ENCODE measurements at places on chromosomes 2 and 18. TPM values are rescaled to one million over a fixed set of nuclear protein-coding genes. Genes with fewer than 3 reads are reported as not detected.

DNA sequence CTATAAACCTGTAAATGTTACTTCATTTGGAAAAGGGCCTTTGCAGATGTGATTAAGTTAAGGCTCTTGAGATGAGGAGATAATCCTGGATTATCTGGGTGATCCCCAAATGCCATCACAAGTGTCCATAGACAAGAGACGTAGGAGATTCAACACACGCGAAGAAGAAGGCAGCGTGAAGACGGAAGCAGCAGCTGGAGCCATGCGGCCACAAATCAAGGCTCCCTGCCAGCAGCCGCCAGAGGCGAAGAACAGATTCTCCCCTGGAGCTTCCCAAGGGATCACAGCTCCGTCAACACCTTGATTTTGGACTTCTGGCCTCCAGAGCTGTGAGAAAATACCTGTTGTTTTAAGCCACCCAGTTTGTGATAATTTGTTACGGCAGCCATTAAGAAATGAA is 11.0 kb upstream of the VAPA start:
- H3K27ac ChIP-seq, result no peak overlapping the region
- no peak for DNase-seq
- H3K4me3 ChIP-seq, result no peak overlapping the region
- H3K27me3 ChIP-seq, result no peaks in the 10 kb centered on the region

GRCh38 chr18:7870855-7871254 is 303.7 kb downstream of the PTPRM start:
- H3K27ac ChIP-seq, result no peak overlapping the region
- H3K4me3 ChIP-seq, result no peak overlapping the region
- no peaks in the 10 kb centered on the region for H3K27me3 ChIP-seq

GRCh38 chr2:3626118-3626811 is 31.4 kb downstream of the COLEC11 start:
- H3K4me1 ChIP-seq, result no peaks in the 10 kb centered on the region
- no peaks in the 10 kb centered on the region for H3K27me3 ChIP-seq
- H3K36me3 ChIP-seq, result no peaks in the 10 kb centered on the region
- no peak overlapping the region for H3K27ac ChIP-seq
- peak; percentile 59 for DNase-seq
- H3K4me3 ChIP-seq, result no peak overlapping the region

- no peaks in the 10 kb centered on the region for H3K4me1 ChIP-seq
- H3K36me3 ChIP-seq, result no peaks in the 10 kb centered on the region
- no peak for DNase-seq
- H3K27ac ChIP-seq, result no peak overlapping the region
- no peaks in the 10 kb centered on the region for H3K27me3 ChIP-seq
Measured at GRCh38 chr18:49250816-49251388, 209.5 kb downstream of the DYM start.

DNA sequence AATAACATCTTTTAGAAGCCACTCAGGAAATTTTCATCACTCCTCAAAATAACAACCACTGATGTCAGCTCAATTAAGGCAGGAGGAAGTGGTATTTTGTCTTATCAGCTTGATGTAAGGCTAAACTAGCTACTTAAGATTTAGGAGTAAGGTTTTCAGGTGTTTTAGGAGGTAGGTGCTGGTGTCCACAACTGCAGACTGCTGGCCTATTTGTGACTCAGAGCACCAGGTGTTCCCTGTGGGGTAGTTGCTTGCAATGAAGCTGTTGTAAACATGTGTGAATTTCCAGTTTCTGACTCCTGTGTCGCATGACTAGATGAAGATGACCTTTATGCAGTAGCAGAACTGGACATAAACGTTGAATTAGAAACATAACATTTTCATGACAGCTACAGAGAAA is 164.2 kb downstream of the THSD7B start:
- H3K4me1 ChIP-seq, result no peaks in the 10 kb centered on the region
- H3K4me3 ChIP-seq, result no peak overlapping the region
- H3K27ac ChIP-seq, result no peak overlapping the region
- H3K27me3 ChIP-seq, result no peaks in the 10 kb centered on the region
- no peaks in the 10 kb centered on the region for H3K36me3 ChIP-seq

DNA sequence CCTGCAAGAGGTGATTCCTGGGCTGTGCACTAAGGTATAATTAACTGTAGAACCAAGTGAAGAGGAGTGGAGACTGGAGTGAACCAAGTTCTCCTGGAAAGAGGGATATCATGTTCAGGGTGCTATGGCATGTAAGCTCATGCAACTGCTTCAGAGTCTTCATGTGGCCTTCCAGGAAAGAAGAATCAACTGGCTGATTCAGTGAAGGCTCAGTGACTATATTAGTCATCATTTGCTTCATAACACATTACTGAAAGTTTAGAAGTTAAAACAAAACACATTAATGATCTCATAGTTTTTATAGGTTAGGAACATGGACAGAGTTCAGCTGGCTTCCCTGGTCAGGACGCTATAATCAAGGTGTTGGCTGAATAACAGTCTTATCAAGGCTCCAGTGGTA is 1200.8 kb upstream of the GYPC start:
- H3K4me3 ChIP-seq, result no peak overlapping the region
- no peak for DNase-seq

- no peak overlapping the region for H3K27ac ChIP-seq
- H3K27me3 ChIP-seq, result no peaks in the 10 kb centered on the region
- peaks cover 11% of the 10 kb centered on the region for H3K4me1 ChIP-seq
- H3K36me3 ChIP-seq, result no peaks in the 10 kb centered on the region
- no peak overlapping the region for H3K4me3 ChIP-seq
Measured at GRCh38 chr2:207871911-207872310, 102.2 kb upstream of the FZD5 start.

DNA sequence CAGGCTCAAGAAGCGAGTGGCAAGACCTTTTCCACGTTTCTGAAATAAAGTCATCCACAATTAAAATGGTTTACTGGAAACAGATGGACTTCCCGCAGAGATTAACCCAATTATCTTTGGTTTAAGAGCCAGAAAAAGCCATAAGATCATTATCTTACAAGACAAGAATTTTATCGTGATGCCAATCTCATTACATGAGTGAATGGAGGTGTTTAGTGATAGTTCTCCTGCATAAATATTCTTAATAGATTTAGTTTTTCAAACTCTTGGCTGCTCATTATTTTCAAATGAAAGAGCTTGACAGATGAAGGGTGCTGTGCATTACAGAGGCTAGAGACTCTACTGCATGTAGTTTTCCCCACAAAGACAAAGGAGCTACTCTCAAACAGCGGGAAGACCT is 1028.4 kb upstream of the PIK3C3 start:
- H3K27ac ChIP-seq, result no peak overlapping the region
- no peaks in the 10 kb centered on the region for H3K4me1 ChIP-seq
- no peak for DNase-seq
- H3K36me3 ChIP-seq, result no peaks in the 10 kb centered on the region

DNA sequence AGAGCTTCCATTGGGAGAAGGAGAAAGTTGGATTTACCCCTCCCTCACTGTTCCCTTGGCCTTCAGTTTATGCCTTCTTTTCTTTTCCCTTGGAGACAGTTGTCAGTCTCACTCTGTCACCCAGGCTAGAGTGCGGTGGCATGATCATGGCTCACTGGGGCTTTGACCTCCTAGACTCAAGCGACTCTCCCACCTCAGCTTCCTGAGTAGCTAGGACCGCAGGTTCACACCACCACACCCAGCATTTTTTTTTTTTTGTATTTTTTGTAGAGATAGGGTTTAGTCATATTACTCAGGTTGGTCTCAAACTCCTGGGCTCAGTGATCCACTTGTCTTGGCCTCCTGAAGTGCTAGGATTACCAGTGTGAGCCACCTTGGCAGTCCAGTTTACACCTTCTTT is 49.9 kb downstream of the SLC9A4 start:
- no peaks in the 10 kb centered on the region for H3K27me3 ChIP-seq
- H3K27ac ChIP-seq, result no peak overlapping the region
- H3K4me3 ChIP-seq, result no peak overlapping the region
- no peak for DNase-seq
- H3K36me3 ChIP-seq, result no peaks in the 10 kb centered on the region

GRCh38 chr2:120323214-120323613 is 22.7 kb upstream of the INHBB start:
- peaks cover 5% of the 10 kb centered on the region for H3K4me1 ChIP-seq
- DNase-seq, result peak; percentile 91
- H3K27ac ChIP-seq, result no peak overlapping the region
- no peaks in the 10 kb centered on the region for H3K36me3 ChIP-seq
- no peaks in the 10 kb centered on the region for H3K27me3 ChIP-seq

- peaks cover 26% of the 10 kb centered on the region for H3K4me1 ChIP-seq
- H3K36me3 ChIP-seq, result no peaks in the 10 kb centered on the region
- H3K27me3 ChIP-seq, result peaks cover 70% of the 10 kb centered on the region
- H3K27ac ChIP-seq, result no peak overlapping the region
- no peak for DNase-seq
- H3K4me3 ChIP-seq, result no peak overlapping the region
Measured at GRCh38 chr18:57441071-57441794, 6.1 kb downstream of the ONECUT2 start.

GRCh38 chr18:73932976-73933375 is 214.7 kb downstream of the FBXO15 start:
- H3K36me3 ChIP-seq, result no peaks in the 10 kb centered on the region
- H3K27ac ChIP-seq, result no peak overlapping the region
- no peak overlapping the region for H3K4me3 ChIP-seq
- H3K27me3 ChIP-seq, result no peaks in the 10 kb centered on the region

DNA sequence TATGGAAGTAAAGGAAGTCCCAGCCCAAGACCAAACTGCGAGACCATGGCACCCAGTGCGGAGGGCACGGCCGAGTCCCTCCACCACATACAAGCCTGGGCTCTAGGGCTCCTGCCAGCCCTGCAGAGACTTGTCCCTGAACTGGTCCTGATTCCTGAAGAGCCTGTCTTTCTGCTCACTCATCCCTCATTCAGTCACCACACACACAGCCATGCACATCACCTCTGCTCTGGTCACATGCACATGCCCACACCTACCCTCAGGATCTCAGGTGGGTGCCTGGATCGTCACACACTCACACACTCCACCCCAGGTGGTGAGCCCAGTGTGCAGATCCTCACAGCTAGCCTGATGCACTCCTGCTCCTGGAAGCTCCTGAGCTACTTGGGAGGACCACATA is 71.4 kb upstream of the LAPTM4A start:
- H3K36me3 ChIP-seq, result no peaks in the 10 kb centered on the region
- no peaks in the 10 kb centered on the region for H3K4me1 ChIP-seq
- H3K27ac ChIP-seq, result no peak overlapping the region
- no peak overlapping the region for H3K4me3 ChIP-seq
- no peaks in the 10 kb centered on the region for H3K27me3 ChIP-seq

GRCh38 chr18:49626842-49627467 is 65.1 kb downstream of the LIPG start:
- no peak overlapping the region for H3K27ac ChIP-seq
- no peaks in the 10 kb centered on the region for H3K4me1 ChIP-seq
- no peaks in the 10 kb centered on the region for H3K36me3 ChIP-seq
- no peak overlapping the region for H3K4me3 ChIP-seq

DNA sequence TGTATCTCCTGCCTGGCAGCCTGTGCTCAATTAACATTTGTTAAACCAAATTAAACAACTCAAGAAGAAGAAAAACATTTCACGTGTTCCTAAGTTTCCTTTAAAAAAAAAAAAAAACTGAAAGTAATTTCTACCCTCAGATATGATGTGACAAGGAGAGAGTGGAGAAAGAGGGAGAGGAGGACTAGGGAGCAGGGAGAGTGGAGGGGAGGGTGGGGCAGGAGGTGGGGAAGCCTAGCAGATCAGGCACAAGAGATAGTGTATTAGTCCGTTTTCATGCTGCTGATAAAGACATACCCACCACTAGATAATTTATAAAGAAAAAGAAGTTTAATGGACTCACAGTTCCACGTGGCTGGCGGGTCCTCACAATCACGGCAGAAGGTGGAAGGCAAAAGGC is 46.4 kb downstream of the CYP1B1 start:
- peaks cover 9% of the 10 kb centered on the region for H3K4me1 ChIP-seq
- no peak overlapping the region for H3K27ac ChIP-seq
- no peak overlapping the region for H3K4me3 ChIP-seq
- DNase-seq, result no peak

DNA sequence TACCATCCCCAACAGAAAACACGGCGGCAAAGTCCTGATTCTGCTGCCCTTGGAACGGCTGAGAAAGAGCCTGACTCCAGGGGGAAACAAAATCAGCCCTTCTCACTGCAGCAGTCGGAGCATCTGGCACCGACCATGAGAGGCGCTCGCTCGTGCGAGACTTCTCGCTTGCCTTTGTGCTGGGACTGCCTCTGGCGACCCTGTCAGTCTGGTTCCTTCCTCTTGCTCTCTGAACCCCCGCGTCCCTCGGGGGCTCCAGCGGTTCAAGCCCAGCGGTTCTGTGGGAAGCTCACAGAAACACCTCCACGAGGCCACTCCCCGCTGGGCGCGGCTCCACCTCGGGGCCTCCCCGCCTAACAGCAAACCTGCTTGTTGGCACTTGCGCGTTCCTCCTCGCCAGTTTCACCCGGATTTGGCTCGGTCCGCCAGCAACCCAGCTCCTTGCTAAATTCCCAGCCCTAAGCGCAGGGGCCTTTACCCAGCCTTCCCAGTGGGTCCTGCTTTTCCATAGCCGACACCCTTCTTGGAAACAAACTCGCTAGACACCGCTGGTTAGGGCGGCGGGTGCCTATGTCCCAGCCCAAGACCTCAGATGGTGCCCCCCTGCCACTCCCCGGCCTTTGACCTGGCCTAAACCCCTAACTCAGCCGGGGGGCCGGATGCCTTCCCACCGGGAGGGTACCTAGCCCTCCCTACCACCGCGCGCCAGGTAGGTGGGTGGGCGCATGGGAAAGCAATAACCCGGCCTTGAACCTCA is 2.2 kb downstream of the RND3 start:
- peak overlapping the region; percentile 57 for H3K4me3 ChIP-seq
- H3K27me3 ChIP-seq, result no peaks in the 10 kb centered on the region
- peaks cover 4% of the 10 kb centered on the region for H3K36me3 ChIP-seq
- peaks cover 43% of the 10 kb centered on the region for H3K4me1 ChIP-seq
- peak; percentile 86 for DNase-seq

GRCh38 chr18:6482198-6482977 is 67.7 kb upstream of the L3MBTL4 start:
- H3K27ac ChIP-seq, result no peak overlapping the region
- H3K4me3 ChIP-seq, result no peak overlapping the region
- H3K27me3 ChIP-seq, result no peaks in the 10 kb centered on the region
- no peaks in the 10 kb centered on the region for H3K36me3 ChIP-seq
- H3K4me1 ChIP-seq, result no peaks in the 10 kb centered on the region

DNA sequence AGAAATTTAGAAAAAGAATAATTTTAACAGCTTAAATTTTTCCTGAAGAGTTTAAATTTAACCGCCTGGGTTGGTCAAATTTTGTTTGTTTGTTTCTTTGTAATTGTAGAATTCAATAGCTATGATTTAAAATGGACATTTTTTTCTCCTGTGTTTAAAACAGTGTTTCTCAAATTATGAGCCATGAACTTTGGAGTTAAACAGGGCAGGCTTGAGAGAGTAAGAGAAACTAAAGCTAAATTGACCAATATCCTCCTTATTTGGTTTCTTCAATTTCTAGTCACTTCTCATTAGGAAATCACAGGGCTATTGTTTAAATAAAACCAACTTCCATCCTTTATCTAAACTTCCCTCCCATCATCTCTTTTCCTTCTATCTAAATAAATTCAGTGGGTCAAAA is 21.9 kb downstream of the FN1 start:
- H3K27ac ChIP-seq, result no peak overlapping the region
- H3K4me3 ChIP-seq, result no peak overlapping the region
- H3K27me3 ChIP-seq, result no peaks in the 10 kb centered on the region
- DNase-seq, result no peak

The CD226 gene
- 3.9 TPM for total RNA-seq

The MBD1 gene
- 72.5 TPM for total RNA-seq

The FER1L5 gene
- total RNA-seq, result 0.19 TPM

The ALPG gene
- not detected for total RNA-seq

The IL37 gene
- not detected for total RNA-seq

The PDE11A gene
- 0.48 TPM for total RNA-seq
